Caki2 (cell line): ENCODE measurements at places on chromosomes 13 and 19.

DNA sequence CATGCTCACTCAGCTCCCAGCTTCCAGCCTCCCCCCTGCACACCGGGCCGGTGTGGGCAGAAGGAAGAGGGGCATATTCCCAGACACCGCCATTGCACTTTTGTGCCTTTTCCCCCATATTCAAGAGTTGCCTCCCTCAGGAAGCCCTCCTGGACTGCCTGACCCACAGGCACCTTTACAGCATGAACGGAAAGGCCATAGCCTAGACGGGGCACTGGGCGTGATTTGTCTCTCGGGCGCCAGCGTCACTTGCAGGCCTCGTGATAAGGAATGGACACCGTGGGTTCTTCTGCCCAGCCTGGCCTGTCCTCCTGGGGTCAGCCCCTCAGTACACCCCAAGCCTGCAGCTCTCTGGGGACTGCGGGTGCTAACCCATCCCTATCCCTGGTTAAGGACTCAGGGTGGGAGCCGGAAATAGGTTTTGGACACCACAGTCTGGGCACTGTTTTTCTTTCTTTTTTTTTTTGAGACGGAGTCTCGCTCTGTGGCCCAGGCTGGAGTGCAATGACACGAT lies 933 bp upstream of the UQCR11 start:
- no peak for DNase-seq

DNA sequence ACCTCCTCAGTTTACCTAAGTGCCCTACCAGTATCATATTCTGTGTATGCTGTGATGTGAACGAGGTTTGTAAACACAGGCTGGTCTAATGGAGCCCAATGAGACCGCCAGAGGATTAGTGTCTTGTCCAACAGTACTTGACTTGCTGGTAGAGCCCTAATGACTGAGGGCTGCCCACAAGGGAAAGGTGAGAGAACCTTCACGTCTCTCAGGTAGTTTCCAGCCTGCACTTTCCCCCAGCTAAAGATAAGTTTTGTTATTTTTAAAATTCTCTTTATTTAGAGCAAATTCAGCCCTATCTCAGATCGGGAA lies 498 bp upstream of the RBM26 start:
- DNase-seq = no peak

DNA sequence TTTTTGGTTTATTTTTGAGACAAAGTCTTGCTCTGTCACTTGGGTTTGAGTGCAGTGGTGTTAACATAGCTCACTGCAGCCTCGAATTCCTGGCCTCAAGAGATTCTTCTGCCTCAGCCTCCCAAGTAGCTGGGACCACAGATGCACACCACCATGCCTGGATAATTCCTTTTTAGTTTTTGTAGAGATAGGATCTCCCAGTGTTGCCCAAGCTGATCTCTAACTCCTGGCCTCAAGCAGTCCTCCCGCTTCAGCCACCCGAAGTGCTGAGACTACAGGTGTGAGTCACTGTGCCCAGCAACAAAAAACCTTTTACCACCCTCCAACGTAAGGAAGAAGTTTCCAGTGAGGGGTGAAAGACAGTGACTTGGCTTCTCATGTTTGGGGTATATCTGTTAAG lies 81.1 kb upstream of the TSHZ3 start:
- no peak for DNase-seq

GRCh38 chr13:27510082-27510481 lies 59.7 kb upstream of the MTIF3 start:
- DNase-seq = no peak

GRCh38 chr13:28609926-28610325 lies 49.0 kb upstream of the POMP start:
- peak; percentile 26 for DNase-seq

DNA sequence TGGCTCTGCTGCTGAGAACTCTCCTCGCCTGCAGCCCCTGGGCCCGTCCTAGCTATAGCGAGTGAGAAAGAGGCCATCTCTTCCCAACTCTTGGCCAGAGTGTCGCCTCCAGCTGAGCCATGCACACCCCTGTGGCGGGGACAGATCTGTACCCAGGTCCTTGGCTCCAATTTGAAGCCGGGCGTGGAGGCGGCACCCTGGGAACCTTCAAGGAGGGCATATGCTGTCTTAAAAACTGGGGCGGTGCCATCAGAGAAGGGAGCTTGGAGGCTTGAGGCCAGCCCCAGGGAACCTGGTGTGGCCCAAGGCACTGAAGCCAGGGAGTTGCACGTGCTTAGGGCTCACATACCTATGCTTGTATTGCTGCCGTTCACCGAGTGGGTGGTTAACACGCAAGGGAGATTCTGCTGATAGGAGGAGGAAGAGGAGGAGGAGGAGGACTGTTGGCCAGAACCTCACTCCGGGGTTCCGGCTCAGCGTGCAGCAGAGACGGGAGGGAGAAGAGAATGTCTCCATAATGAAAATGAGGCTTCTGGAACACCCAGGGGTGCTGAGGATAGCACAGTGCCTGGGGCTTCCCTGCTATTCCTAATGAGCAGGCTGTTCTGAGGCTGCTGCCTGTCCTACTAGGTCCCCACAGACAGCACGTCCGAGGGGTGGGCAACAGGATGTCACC lies 40.7 kb downstream of the COMP start:
- no peak for DNase-seq

DNA sequence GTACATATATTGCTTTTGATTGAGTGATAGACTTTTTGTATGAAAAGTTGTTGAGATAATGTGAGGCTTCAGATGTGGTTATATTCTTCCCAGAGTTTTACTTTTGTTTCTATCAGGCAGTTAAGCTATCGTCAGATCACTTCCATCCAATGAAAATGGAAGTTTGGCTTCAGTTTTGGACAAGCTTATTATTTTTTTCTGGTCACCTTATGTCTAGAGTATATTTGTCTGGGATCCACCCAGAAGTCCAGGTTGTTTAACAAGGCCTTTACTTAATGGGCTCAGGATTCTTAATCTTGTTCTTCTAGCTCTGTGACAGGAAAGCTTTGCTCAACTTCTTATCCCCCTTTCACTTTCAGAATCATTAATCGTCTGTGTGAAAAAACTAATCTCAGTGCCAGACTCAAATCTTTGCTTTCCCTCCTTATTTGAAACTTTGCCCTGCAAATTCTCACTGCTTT lies 150.9 kb downstream of the PDS5B start:
- DNase-seq = no peak

DNA sequence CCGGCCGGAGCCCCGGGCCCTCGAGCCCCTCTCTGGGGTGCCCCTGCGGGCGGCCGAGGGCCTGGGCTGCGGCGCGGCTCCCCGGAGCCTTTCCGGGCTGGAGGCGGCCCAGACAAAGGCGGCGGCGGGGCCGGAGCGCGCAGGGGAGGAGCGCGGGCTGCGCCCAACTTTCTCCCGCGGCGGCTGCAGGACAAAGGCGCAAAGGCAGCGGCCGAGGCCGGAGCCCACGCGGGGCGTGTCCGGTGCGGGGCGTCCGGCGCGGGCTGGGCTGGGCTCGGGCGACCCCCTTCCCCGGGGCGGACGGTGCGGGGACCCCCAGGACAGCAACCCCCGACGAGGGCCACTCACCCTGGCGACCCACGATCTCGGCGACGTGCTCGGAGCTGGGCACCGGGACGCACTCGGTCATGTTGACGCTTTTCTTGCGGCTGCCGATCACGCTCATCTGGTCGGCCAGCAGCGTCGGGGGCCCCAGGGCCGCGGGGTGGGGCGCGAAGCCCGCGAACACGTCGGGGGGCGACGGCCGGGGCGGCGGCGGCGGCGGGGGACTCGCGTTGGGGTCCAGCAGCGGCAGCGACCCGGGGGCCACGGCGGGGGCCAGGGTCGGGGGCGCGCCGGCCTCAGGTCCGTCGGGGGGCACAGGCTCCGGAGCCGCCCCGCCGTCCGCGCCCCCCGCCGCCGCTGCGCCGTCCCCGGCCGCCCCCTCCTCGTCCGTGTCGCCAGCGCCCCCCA lies 843 bp downstream of the MEX3D start:
- peak; percentile 27 for DNase-seq

DNA sequence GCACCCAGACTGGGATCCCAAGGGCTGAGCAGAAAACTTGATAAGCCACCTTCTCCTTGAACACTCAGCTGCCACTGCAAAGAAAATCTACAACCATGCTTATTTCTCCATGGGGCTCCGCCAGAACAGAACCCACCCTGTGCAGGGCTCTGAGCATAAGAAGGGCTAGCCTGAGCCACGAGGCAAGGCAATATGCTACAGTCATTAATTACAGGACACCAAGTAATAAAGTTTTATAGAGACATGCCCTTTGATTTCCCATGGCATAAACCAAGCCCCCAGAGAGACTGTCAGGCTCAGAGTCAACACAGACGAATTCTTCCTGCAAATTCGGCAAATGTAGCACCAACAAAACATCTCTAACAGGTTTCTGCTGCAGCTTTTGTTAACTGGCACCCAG lies 5.7 kb downstream of the PEPD start:
- no peak for DNase-seq

GRCh38 chr13:65784088-65784816 lies 1445.9 kb downstream of the PCDH9 start:
- no peak for DNase-seq

DNA sequence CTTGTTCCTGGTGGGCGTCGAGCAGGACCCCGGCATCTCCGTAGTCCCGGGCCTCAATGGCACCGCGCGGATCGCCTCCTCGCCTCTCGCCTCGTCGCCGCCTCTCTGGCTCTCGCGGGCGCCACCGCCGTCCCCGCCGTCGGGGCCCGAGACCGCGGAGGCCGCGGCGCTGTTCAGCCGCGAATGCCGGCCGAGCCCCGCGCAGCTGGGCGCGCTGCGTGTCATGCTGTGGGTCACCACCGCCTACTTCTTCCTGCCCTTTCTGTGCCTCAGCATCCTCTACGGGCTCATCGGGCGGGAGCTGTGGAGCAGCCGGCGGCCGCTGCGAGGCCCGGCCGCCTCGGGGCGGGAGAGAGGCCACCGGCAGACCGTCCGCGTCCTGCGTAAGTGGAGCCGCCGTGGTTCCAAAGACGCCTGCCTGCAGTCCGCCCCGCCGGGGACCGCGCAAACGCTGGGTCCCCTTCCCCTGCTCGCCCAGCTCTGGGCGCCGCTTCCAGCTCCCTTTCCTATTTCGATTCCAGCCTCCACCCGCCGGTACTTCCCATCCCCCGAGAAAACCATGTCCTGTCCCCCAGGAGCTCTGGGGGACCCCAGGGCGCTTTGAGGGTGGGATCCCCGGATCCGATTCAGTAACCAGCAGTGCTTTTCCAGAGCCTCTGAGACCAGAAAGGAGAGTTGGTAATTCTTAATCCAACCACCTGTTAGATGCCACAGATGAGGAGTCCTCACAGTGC lies 885 bp downstream of the MLNR start:
- DNase-seq = no peak

GRCh38 chr13:114043421-114044053 lies 69.7 kb upstream of the C13orf46 start:
- no peak for DNase-seq

DNA sequence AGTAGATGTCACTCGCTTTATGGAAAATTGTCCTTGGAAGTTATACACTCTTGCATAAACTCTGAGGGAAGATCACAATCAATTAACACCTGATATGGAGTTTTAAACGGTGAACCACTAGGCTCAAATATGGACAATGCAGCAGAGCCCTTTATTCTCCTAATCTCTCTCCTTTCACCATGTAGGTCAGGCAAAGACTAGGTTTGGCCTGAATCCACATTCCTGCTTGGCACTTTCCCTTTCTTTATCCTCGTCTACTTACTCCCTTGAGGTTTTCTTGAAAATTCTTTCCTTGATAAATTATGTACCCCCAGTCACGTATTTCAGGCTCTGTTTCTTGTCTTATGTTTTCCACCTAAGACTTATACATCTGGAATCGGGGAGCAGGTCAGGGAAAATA lies 751.7 kb downstream of the DACH1 start:
- DNase-seq = no peak

- DNase-seq = no peak
Observed at GRCh38 chr13:98273824-98274742, 97.0 kb upstream of the RNF113B start.

DNA sequence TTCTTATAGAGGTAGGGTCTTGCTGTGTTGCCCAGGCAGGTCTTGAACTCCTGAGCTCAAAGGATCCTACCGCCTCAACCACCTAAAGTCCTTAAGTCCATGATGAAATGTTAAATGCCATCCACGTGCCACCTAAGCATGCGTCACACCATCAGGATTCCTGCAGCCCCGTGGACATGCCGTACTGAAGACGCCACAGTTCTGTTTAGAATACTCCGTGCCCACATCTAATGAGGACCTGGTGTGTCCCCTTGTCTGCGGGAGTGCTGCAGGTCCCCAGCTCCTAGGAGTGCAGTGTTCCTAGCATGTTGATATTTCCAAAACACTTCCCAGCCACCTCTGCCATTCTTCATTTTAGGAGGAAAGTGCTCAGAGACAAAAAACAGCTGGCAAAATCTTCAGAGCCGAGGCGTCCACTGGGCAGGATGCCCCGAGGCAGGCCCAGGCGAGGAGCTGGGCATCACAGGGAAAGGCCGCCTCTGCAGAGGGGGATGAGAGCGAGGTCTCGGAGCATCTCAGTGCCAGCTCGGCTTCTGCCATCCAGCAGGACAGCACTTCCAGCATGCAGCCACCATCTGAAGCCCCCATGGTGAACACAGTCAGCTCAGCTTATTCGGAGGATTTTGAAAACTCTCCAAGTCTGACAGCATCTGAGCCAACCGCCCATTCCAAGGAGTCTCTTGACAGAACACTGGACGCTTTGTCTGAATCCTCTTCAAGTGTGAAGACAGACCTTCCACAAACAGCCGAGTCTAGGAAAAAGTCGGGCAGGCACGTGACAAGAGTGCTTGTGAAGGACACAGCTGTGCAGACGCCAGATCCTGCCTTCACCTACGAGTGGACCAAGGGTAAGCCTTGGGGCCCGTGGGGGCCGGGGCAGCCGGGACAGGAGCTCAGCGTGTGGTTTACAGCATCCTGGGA lies 13.2 kb downstream of the C19orf44 start:
- DNase-seq = no peak

GRCh38 chr13:60794751-60795150 lies 397.7 kb downstream of the TDRD3 start:
- no peak for DNase-seq

DNA sequence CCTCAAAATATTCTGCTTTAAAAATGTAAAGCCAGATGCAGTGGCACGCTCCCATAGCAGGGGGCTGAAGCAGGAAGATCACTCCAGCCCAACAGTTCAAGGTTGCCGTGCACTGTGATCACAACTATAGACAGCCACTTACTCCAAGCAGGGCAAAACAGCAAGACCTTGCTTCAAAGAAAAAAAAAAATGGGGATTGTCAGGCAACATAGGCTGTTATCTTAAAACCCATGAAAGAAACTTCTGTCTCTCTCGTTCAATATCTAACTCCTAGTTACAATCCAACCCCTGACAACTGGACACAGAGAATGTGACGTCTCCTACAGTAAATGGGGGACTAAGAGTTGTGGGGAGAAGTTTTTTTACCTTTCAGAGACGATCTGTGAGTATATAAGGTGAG lies 17.4 kb downstream of the ELF1 start:
- DNase-seq = no peak

- no peak for DNase-seq
Observed at GRCh38 chr19:10643968-10644259, 10.2 kb upstream of the ILF3 start.

DNA sequence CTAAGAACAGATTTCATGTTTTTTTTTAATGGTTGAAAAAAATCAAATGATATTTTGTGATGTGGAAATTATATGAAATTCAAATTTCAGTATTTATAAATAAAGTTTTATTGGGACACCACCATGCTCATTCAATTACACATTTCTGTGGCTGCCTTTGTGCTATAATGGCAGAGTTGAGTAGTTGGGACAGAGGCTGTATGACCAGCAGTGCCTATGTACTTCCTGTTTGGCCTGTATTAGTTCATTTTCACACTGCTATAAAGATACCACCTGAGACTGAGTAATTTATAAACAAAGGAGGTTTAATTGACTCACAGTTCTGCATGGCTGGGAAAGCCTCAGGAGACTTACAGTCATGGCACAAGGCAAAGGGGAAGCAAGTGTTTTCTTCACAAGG lies 33.6 kb downstream of the AKAP11 start:
- no peak for DNase-seq
